Globus pallidus (tissue), 1 donor: ENCODE measurements at places on chromosomes 7 and 10.

DNA sequence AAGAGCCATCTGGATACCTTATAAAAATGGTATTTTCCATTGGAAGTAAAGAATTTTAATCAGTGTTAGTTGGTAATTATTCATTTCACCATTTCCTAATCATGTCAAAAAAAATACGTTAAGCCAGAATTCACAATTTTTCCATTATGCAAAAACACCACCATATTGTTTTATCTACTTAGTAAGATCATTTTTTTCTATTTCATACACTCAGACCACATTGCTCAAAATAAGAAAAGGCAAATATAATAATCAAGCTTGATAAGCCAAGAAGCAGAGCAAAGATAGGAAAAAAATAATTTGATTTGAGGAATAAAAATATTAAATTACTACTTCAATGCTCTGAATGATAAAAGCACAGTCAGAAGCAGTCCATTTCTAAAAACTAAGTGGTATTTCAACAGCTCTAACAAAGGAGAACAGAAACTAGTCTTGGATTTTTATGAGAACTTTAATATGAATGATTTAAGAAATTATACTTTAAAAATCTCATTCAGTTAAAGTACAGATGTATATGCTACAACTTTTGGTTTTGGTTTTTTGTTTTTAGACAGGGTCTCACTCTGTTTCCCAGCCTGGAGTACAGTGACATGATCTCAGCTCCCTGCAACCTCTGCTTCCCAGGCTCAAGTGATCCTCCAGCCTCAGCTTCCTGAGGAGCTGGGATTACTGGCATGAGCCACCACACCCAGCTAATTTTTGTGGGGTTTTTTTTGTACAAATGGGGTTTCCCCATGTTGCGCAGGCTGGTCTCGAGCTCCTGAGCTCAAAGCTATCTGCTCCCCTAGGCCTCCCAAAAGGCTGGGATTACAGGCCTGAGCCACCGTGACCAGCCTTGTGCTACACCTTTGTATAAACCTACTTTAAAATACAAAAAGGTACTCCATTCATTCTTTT lies 46.6 kb downstream of the LRRN3 start:
- DNase-seq: peak; percentile 13

DNA sequence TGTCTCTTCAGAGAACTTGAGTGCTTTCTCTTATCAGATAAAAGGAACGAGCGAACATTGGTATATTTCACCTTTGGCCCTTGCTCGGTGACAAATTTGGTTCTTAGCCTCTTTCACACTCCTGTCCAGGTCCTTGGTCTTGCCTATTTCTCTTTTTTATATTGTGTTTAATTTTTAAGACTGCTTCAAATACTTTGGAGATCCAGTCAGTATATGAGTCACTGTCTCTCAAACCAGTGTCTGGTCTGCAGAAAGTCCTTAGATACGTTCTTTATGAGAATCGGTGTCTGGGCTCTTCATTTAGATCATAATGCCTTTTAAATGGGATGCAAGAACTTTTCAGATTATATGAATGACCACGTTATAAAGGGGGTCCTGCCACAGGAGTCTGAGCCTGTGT lies 55.0 kb downstream of the PIK3AP1 start:
- DNase-seq: no peak

GRCh38 chr10:114518401-114519305 lies 114.4 kb upstream of the AFAP1L2 start:
- no peak for DNase-seq

GRCh38 chr10:96201525-96201924 lies 69.8 kb downstream of the BLNK start:
- DNase-seq: no peak

DNA sequence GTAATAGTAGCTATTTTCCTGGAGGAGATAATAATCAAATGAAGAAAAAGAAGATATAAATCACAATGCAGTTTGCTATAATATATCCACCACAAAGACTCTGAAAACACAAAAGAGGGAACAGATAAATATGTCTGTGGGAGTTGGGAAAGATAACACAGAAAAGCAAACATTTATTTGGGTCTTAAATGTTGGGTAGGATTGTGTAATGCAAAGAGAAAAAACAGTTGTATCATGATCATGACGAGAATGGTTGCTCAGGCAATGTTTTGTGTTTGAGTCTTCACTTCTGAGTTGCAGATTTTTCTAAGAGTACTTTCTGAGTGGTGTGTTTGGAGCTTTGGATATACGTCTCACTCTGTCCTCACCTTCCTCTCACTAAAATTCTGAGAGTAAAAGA lies 437.5 kb downstream of the TFEC start:
- no peak for DNase-seq

DNA sequence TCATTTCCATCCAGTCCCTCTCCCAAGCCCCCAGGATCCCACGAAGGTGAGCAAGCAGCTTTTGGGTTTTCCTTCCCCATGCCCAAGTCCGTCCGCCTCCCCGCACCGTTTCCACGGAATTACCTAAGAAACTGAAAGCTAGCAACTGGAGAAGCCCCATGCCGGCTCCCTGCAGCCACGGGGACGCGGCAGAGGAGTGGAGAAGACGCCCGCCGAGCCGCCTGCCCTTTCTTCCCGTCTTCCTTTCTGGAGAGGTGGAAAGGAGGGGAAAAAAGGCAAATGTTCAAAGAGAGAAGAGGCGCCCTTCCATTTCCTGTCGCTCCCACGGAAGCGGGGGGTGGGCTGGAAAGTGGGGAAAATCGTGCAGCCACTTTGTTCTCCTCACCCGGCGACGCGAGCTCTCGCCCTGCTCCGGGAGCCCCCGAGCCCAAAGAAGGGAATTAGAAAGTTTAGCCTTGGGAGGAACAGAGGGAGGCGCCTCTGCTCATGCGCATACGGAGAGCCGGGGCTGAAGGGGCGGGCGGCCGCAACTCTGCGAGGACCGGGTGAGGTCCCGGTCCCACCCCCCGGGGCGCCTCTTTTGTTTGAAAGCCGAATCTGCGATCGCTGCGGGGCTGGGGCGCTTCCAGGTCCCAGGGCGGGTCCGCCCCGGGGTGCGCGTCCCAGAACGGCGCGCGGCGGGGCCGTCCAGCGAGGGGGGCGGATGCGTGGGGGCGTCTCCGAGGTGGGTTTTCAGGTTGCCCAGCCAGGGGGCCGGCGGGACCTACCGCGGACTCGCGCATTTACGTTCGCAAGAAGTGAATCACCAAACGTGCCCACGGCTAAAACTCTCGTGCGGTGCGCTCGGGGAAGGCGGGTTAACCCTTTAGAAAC lies at the start of gene LAMB1:
TSS of gene LAMB1 (minus strand) at position 436 of the 873 bp plus-strand sequence. CDS start at position 160, 276 bp downstream.
- DNase-seq: no peak

- DNase-seq: no peak
These were observed 69.7 kb upstream of the EGR2 start for GRCh38 chr10:62885684-62886461.

- no peak for DNase-seq
These were observed 182.2 kb upstream of the PCDH15 start for GRCh38 chr10:54983255-54983654.

DNA sequence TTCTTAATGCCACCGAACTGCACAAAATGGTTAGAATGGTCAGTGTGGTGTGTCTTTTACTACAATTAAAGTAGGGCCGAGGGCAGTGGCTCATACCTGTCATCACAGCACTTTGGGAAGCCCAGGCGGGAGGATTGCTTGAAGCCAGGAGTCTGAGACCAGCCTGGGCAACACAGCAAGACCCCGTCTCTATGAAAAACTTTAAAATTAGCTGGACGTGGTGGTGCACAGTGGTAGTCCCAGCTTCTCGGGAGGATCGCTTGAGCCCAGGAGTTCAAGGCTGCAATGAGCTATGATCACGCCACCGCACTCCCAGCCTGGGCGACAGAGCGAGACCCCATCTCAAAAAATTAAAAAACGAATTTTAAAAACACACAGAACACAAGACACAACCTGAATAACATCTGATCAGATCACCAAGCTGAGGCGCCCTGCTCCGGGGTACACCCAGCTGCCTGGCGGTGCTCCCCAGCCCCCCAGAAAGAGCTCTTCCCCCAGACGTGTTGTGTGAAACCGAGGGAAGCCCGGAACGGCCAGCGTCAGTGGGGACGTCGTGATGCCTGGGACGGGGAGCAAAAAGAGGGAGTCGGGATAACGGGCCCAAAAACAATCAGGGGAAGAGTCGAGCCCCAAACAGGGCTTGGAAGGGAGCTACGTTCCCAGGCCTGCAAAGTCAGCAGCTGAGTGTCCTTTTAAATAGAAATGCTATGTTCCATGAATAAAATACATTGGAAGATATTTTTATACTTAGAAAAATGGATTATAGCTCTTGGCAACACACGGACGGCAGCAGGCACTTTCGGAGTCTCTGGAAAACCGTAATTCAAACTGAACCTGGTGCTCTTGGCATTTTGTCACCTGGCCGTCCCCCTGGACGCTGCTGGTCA lies 80.7 kb upstream of the PDGFA start:
- DNase-seq: no peak

DNA sequence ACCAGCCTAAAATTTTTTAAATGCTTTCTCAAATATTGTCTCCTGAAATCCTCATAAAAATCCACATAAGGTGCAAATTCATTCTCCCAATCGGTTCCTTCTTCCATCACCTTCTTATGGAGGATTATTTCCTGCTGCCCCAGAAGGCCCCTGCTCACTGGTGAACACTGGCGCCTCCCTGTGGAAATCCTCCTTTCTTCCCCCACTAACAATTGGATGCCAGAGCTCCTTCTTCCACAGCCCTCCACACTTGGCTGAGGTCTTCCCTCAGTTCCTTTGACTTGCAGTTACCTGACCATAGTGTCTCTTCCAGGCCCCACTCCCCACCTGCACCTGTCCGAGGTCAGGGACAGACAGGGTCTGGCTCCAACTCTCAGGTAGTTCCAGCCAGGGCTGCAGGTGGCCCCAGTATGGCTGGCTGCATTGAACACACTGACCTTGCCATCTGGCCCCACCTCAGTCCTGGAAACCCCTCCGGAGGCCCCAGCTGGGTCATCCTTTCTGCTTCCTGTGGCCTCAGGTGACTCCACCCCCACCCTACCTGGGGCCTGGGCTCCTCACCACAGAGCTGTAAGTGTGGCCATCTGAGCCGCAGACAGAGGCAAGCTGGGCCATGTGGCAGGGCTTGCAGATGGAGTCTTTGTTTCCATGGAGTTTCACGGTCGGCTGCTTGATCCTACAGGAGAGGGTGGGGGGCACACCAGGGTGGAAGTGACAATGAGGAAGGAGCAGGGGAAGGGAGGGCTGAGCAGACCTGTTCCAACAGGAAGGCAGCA lies 18.4 kb downstream of the SPOCK2 start:
- DNase-seq: no peak

- DNase-seq: no peak
These were observed 208.2 kb upstream of the PRPS1L1 start for GRCh38 chr7:18235819-18236218.

- peak; percentile 5 for DNase-seq
These were observed 39.8 kb downstream of the ITPRID1 start for GRCh38 chr7:31553661-31554081.

DNA sequence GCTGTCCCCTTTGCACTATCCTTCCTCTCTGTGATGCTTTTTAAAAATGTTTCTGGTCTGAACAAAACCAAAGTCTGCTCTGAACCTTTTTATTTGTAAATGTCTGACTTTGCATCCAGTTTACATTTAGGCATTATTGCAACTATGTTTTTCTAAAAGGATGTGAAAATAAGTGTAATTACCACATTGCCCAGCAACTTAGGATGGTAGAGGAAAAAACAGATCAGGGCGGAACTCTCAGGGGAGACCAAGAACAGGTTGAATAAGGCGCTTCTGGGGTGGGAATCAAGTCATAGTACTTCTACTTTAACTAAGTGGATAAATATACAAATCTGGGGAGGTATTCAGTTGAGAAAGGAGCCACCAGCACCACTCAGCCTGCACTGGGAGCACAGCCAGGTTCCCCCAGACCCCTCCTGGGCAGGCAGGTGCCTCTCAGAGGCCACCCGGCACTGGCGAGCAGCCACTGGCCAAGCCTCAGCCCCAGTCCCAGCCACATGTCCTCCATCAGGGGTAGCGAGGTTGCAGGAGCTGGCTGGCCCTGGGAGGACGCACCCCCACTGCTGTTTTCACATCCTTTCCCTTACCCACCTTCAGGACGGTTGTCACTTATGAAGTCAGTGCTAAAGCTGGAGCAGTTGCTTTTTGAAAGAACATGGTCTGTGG lies 11.4 kb upstream of the CSGALNACT2 start:
- no peak for DNase-seq

DNA sequence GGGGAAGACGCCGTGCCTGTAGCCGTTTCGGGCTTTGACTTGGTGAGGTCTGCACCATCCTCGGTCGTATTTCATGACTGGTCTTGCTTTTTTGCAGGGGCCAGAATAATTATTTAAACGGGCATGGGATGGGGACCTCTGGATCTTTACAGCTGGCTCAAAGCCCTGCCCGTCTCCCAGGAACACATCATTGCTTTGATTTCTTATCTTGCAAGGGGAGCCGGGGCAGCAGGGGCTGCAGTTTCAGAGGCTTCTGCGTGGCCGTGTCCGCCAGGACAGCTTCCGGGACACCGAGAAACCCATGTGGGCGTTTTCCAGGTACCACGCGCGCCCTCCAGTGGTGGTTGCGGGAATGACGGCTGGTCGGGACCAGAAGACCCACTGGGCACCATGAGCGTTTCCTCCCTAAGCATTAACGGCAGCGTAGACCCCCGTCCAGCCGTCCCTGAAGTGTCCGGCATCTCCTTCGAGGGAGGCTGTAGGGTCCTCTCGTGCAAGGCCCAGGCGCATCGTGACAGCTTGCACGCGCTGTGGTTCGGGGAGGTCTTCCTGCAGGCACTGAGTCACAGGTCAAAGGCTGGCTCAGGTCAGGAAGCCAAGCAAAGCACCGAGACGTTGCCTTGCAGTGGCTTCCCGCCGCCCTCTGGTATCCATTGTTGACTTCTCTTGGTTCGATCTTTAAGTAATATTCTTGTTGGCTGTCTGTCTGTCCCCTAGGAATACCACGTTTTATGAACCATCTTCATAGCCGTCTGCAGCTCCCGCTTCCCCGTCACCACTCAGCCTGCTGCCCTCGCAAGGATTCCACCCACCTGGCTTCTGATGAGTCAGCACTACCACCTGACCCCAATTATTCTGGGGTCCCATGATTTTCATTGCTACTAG lies 16.2 kb upstream of the ZFAND2A start:
- peak; percentile 55 for DNase-seq

- no peak for DNase-seq
These were observed 9.7 kb downstream of the GBX1 start for GRCh38 chr7:151157645-151158329.

GRCh38 chr7:11843113-11843765 lies 11.2 kb upstream of the THSD7A start:
- DNase-seq: no peak

DNA sequence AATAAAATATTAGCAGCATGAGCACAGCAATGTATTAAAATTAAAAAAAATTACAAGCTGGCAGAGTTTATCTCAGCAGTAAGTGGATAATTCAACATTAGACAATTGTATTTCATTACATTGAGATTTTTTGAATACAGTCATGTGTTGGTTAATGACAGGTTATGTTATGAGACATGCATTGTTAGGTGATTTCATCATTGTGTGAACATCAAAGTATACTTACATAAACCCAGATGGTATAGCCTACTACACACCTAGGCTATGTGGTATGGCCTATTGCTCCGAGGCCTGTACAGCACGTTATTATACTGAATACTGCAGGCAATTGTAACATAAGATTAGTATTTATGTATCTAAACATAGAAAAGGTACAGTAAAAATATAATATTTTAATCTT lies 29.7 kb downstream of the CCDC6 start:
- no peak for DNase-seq
